Activated CD4-positive, alpha-beta T cell treated with anti-CD3 and anti-CD28 coated beads, Interleukin-2, amount 10 ng/mL, durations not matched to agents 24 days and 14 days (primary cell): ENCODE measurements at places on chromosomes 16 and 17. TPM values are rescaled to one million over a fixed set of nuclear protein-coding genes. Genes with fewer than 3 reads are reported as not detected.
A peak's percentile ranks its signal among the peaks of the same experiment; 100 is the strongest.

The KCNG4 gene
- total RNA-seq: not detected in 2 replicates

The TPSB2 gene
- not detected in 2 replicates for total RNA-seq

GRCh38 chr16:88323546-88324330 is 59.0 kb upstream of the ZNF469 start:
- no peak for DNase-seq

DNA sequence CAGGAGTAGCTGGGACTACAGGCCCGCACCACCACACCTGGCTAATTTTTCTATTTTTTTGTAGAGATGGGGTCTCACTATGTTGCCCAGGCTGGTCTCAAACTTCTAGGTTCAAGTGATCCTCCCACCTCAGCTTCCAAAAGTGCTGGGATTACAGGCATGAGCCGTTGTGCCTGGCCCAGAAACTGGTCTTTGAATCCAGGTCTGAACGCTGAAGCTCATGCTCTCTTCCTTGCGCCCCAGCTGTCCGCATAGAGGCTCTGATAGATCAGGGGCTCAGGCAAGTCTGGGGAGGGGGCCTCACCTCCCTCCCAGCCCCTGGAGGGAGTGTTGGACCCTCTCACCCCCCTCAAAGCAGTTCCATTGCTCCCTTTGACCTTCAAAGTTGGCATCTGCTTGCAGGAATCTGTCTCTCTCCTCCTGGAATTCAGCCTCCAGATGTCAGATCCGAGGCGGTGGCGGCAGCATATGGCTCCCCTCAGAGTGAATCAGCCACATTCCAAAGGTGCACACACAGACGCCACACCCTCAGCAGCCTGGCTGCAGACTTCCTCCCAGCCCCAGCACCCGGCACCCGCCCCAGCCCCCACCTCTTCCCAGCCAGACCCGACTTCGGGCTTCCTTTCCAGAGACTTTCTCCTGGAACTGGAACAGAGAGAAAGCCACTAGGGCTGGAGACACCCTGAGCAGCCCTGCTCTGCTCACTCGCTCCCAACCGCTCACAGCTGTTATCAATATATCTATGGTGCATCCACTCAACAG is 16.9 kb upstream of the GLIS2 start:
- DNase-seq: no peak

DNA sequence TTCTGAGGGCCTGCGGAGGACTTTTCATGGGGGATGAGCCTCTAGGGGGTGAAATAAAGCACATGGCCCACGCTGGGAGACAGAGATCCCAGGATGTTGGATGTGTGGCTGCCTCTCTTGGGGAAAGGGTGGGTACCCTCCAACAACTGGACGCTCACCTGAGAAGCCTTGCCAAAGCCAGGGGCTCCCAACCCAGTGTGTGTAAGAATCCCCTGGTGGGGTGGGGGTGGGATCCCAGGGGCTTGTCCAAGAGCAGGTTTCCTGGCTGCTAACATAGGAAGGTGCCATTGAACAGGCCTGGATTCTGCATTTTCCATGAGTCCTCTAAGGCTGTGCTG is 587 bp downstream of the SNX20 start:
- no peak for DNase-seq

DNA sequence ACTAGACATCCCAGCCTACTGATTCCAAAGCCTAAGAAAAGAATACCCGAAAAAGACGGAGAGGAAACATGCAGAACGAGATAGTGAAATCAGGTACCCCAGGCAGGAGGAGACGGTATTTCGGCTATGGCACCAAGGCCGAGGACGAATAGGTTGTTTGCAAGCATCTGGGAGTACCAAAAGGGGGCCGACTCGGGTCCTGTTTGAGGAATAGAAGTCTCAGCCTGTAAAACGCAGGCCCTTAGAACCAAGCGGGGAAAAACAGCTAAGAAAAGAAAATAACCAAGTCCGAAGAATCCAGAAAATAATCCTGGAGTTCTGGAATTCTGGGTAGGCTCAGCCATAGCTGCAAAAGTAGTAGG is 537 bp downstream of the SLC35B1 start:
- peak; percentile 81 for DNase-seq

DNA sequence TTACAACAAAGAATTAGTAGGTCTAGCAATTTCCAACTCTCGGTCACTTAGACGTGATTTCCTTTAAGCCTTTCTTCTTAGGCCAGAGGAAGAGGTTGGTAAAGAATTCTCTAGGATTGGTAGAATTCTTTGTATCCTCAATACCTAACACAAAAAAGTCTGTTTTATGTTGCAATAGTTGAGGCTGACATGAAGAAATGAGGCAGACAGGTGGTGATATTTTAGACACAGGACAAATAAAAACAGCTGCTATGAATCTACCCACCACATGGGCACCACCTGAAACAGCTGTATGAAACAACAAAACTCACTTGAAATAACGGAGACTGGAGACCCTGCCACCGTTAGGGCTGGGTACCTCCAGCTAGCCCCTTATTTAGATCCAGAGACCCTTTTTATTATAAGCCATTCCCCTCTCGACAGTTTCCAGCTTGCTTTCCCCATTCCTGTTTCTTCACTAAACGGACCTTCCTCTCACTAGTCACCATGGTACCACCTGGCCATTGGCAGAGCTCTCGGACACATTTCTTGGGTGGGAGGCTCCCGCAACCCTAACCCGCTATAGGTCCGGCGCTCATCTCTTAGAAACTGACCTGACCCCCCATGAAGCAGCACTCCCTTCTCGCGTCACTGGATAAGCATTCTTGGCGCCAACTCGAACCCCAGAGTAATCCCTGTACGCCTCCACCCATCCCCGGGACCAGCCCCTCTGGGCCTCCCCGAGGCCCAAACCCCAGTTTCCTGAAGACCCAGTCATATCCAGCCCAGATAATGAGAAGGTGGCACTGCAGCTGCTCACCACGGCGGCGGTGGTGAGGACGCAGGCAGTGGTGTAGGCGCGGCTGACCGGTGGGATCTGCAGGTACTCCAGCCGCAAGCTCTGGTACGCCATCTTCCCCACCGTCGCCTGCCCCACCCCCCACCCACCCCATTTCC is at the start of gene DERL2:
Gene DERL2 (minus strand): TSS at position 909 of the 936 bp plus-strand sequence. CDS start 17 bp downstream, at position 892.
- no peak for DNase-seq

DNA sequence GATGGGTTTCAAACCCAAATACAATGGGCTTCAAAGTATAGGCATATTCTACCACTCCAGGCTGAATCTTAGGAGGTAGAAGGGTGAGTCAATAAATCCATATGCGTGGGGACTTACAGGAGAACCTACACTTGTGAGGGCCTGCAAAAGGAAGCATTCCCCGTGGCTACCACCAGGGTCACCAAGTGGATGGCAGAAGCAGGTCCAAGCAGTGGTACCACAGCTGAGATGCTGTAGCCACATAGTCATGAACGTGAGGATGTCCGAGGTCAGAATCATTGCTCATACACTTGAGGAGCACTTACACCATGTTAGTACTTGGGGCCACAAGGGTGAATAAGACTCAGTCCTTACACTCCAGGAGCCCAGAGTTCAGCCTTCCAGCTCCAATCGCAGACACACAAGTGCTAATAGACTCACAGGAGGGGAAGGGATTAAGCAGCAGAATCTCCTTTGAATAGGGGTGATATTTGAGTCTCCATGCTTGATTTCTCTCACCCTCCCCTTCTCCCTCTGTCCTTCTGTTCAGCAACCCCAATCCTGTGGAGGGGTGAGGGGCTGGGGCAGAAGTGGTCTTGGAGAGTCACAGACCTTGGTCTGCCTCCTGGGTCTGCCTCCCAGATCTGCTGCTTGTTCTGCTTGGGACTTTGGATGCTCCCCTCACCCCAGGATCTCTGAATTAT is 42.5 kb upstream of the ASIC2 start:
- no peak for DNase-seq
